NCI-H446 treated with DMSO at 0.1 percent for 48 hours (cell line): ENCODE measurements at places on chromosomes 11 and 22.

DNA sequence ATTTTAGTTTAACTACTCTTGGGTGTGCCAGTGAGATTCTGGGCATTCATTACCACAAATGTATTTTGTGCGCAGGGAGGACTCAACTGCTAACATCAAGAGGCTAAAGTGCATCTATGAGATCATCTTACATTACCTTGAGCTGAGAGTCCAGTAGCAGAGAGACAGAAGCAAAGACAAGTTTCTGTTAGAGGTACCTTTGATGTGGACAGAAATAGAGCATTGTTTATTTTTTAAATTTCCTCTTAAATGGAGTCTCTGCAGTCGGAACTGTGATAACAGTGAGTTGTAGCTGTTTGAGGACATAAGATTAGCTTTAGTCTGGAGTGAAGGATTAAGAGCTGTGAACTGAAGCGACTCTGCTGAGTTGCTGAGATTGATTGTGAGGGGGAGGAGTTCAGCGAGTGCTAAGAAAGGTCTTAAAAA lies 297.0 kb downstream of the CADM1 start:
- no peak for DNase-seq

DNA sequence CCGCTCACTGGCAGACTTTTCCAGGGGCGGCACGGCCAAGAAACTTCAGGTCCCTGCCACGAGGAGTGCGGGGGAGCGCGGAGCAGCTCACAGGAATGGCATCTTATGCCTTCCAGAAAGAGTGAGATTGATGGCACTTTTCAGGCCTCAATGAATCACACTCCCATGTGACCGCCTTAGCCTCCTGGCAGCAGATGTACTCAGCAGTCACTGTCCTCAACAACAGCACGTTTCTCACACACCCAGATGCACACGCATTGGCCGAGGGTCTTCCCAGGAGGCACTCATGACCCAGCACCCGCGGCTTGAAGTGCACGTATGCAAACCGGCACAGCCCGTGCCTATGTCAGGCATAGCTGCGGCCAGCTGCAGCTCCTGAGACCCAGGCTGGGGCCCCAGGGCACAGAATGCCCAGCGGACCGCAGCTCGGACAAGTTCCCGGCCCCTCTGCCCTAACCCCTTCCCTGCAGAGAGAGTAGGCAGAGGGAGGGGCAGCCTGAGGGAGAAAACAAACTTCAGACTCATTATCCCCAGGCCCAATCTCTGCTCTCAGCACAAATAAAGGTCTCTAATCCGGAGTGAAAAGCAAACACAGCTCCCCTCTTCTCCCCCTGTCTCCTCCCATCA lies 48.3 kb downstream of the RPUSD4 start:
- DNase-seq, result peak; percentile 90

- no peak for DNase-seq
Measured at GRCh38 chr22:23536821-23537345, 43.2 kb downstream of the IGLL1 start.

DNA sequence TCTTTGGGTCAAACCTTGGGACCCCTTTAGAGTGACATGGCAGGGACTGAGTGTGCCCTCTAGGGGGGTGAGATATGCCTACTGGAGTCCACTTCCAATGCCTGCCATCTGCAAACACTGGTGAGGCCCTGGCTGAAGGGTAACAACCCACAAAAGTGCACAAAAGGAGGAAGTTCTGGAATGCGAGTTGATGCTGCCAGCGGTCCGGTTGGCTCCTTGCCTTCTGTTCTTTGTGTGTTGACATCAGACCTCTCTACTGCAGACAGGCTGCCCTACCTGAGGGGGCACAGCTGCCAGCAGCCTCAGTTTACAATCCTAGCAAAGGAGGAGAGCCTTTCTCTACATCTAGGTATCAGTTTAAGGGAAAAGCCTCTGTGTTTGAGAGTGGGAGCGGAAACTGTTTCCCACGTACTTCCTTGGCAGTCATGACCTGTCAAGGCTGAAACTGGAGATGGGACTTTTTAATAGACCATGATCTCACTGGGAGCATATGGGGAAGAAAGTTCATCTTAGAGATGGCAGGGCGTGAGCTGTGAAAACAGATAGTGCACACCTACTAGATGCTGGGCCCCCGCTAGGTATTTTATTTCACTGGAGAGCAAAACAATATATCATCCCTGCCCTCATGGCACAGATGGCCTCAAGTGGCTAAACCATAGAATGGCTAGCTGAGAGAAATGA lies 27.2 kb downstream of the BMAL1 start:
- no peak for DNase-seq

DNA sequence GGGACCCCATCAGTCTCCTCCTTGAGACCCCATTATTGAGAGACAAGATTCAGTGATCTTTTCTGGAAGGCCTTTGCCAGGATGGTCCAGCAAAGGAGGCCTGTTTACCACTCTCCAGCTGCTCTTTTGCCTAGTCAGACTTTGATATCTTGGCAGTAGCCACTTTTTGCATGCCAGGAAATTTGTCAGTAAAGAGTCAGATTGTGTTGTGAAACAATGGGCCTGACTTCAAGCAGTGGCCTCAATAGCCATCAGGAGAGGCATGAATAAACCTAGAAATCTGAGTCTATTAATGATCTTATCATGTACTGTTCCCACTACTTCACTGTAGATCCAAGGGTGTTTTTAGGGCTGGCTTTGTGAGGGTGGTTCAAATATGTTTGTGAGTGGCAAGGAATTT lies 479.4 kb downstream of the JRKL start:
- DNase-seq, result peak; percentile 62

DNA sequence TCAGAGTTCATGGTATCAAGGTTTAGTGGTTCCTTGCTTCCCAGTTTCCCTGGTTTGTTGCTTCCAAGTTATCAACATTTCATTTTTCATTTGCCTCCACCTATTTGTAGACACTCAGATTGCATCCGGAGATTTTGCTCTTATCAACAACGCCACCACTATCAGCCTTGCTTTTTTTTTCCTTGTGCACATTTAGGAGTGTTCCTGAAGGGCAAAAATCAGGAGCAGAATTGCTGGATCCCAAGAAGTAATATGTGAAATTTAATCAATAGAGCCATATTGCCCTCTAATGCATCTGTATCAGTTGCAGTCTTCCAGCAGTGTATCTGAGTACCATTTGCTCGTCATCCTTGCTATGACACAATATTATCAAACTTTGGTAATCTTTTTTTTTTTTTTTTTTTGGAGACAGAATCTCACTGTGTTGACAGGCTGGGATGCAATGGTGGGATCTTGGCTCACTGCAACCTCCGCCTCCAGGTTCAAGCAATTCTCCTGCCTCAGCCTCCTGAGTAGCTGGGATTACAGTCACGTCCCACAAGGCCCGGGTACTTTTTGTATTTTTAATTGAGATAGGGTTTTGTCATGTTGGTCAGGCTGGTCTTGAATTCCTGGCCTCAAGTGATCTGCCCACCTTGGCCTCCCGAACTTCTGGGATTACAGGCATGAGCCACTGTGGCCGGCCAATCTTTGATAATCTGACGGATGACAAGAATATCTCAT lies 42.1 kb upstream of the SEPTIN5 start:
- no peak for DNase-seq

DNA sequence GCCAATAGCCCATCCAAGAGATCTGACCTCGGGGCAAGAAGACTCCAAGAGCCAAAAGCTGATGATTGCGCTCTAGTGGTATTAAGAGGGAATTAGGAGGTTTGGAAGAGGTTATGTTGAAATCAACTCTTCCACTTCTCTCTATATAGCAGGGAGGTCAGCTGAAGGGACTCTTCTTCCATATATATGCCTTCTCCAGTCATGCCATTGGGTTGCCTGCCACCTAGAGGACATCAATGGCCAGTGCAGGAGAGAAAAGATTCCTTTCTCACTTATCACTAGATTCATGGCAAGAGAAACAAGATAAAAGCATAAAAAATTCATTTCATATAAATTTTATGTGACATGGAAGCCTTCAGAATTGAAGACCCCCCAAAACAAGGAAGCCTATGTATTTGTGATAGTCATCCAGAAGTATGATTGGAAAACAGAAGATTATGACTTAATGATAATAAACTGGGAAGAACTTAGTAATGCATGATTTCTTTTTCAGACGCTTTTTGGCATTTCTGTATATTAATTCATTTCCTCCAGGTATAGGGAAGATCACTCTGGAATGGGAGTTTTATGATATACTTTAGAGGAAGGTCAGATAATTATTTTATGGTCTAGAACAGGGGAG lies 435.1 kb upstream of the DDI1 start:
- DNase-seq, result peak; percentile 52

- no peak for DNase-seq
Measured at GRCh38 chr11:132742929-132743328, 789.4 kb downstream of the OPCML start.

DNA sequence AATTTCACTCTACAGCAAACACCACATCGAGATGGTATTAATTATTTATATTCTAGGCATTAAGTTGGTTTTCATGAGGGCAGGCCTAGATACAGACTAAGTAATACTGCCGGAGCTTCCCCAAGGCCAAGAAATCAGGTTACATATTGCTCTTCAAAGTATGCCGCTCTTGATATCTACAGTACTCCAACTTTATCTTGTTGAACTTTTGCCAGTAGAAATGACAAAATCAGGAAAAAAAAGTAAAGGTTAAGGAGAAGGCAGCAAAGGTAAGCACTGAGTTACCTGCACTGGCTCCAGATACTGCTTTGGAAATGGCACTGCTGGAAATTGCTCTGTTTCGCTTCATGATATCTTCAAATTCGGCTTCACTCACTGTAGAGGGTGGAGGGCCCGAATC lies 14.4 kb downstream of the CPSF7 start:
- no peak for DNase-seq

DNA sequence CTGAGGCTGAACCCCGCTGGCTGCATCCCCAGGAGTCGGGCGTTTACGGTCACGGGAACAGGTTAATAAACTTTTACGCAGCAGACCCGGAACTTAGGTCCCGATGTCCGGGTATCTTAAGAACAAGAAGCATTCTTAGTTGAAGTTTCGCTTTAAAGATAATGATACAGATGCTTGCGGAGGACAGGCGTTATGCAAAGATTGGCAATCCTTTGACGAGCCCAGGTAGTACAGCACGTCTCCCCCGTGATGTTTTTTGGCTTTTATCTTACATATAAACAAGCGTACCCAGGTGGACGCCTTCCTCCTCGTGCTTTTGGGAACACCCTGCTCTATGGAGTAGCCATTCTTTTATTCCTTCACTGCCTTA lies 871 bp upstream of the TOLLIP start:
- no peak for DNase-seq

DNA sequence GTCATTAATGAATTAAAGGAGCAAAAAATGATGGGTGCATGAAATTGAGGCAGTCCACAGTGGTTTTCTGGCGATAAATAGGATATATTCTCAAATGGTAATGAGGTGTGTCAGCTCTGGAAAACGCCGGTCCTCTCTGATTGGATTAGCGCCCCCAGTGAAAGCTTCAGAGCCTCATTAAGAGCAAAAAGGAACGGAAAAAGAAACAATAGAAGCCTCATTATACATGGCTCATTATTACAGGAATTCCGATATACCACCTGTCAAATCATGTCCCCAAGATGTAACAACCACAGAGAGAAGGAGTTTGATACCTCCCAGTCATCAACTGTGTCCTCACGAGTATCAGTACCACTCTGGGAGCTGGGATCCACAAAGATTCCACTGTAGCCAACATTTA lies 175.7 kb upstream of the PITPNB start:
- DNase-seq, result no peak

DNA sequence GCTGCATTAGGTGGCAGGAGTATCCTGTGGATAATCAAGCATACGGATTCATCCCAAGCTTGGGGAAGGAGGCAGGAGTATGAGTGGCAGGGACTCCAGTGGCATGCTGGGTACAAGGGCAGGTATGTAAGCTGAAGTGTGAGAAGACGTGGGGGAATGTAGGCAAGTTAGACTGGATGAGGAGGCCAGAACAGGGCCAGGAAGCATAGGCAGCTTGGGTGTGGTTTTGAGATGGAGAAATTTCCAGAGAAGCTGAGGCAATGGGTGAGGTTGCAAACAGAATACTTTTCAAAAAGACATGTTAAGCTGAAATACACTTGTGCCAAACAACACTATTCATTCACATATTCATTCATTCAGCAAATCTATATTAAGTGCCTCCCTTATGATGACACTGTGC lies 43.1 kb upstream of the AMOTL1 start:
- no peak for DNase-seq

GRCh38 chr11:882596-882995 lies 28.0 kb downstream of the CHID1 start:
- no peak for DNase-seq

GRCh38 chr11:114713756-114714155 lies 35.4 kb downstream of the NXPE2 start:
- no peak for DNase-seq

DNA sequence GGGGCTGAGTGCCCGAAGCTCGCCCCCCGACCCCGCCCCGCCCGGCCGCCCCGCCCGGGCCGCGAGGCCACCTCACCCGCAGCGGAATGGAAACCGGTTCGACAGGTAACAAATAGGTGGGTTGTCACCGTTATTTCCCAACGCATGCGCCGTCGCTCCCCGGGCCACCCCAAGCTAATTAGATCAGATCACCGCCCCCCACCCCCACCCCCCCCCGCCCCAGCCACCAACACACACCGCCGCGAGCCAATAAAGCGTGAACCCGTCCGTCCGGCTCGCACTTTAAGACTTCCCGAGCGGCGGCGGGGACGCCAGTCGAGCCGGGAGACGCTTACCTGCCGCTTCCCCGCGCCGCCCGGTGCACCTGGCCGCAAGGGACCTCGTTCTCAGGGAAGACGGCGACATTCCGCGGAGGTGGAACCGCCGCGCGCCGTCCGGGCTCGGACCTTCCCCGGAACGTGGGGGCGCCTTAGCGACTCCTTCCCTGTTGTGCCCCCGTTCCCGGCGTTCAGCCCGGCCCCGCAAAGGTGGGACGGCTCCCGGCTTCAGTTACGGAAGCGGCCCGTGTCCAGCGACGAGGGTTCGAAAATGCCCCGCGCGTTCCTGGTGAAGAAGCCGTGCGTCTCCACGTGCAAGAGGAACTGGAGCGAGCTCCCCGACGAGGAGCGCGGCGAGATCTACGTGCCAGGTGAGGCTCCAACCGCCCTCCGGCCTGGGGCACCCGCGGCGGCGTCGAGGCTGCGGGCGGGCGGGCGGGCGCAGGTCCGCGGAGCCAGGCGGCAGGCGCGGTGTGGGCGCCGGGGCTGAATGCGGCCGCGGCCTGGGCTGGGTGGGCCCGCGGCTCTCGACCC lies at the start of gene OVOL1:
TSS of gene OVOL1 (plus strand) at position 278 of the 851 bp plus-strand sequence. CDS start at position 589, 311 bp downstream.
- no peak for DNase-seq

DNA sequence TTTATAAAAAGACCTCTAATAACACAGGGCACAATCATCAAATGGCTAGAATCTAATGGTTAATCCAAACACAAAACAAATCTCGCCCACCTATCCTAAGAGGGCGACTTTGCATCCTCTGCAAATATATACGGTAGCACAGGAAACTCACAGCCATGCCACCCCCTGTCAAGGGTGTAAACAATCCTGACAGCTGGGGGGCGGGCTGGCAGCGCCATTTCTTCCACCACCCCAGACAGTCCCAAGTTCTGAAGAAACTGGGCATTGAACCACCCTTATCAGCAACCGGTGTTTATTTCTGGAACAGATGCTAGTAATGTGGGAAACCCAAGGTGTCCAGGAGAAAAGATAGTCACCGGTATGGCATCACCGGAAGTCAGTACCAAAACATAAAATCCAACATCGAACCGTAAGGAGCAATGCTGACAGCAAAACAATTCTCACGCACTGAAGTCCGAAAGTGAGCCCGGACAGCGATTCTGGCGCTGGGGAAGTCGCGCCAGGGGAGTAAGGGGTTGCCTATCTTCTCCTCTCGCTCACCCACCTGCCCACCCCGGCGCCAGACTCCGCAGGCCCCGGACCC lies 825 bp downstream of the FBXO3 start:
- DNase-seq, result no peak

- no peak for DNase-seq
Measured at GRCh38 chr22:47299863-47300697, 537.6 kb downstream of the TBC1D22A start.

GRCh38 chr22:50691521-50691920 lies 18.9 kb downstream of the SHANK3 start:
- no peak for DNase-seq
